Camera-type eye (tissue), 1 donor: ENCODE measurements at places on chromosomes 7 and 10. TPM values are rescaled to one million over a fixed set of nuclear protein-coding genes. Genes with fewer than 3 reads are reported as not detected.

Gene PIK3AP1
- 5.4 TPM for total RNA-seq

Gene PKD2L1
- total RNA-seq: 0.16 TPM

Gene ACTR3C
- 5.3 TPM for total RNA-seq

Gene VPS37D
- 14.6 TPM for total RNA-seq

Gene TFPI2
- 57.5 TPM for total RNA-seq

Gene LRRC4
- total RNA-seq: 4.6 TPM

Gene TWIST1
- 24.9 TPM for total RNA-seq

Gene FOXP2
- 109 TPM for total RNA-seq

Gene HTR5A
- 0.22 TPM for total RNA-seq

Gene NXPH1
- 1.6 TPM for total RNA-seq

Gene ELMO1
- total RNA-seq: 58.2 TPM

Gene LARP4B
- total RNA-seq: 54.6 TPM

Gene NSMCE4A
- 75.5 TPM for total RNA-seq

Gene FAM25G
- total RNA-seq: not detected

Gene THSD7A
- 46.4 TPM for total RNA-seq

Gene CYP2W1
- total RNA-seq: 14.5 TPM

Gene NKX1-2
- not detected for total RNA-seq

Gene SLC4A2
- total RNA-seq: 69.0 TPM

Gene MINDY3
- total RNA-seq: 65.4 TPM

Gene KEL
- 5.1 TPM for total RNA-seq

Gene RNF32
- total RNA-seq: 10.7 TPM

Gene PNLIPRP3
- not detected for total RNA-seq

Gene PGAM2
- 23.7 TPM for total RNA-seq

Gene GSAP
- total RNA-seq: 17.0 TPM

Gene TNS3
- total RNA-seq: 74.2 TPM

Gene CNNM2
- total RNA-seq: 29.4 TPM

Gene ZNF117
- 52.7 TPM for total RNA-seq

Gene FKBP6
- total RNA-seq: not detected

Gene DRGX
- 1.3 TPM for total RNA-seq

Gene LIPM
- not detected for total RNA-seq

Gene CYP2C19
- not detected for total RNA-seq

Gene DENND2A
- total RNA-seq: 54.6 TPM

Gene CUZD1
- total RNA-seq: 1.3 TPM

Gene STAG3
- total RNA-seq: 0.55 TPM

Gene GHRHR
- not detected for total RNA-seq

Gene AFAP1L2
- 19.6 TPM for total RNA-seq

Gene SHTN1
- 19.4 TPM for total RNA-seq

Gene AGR2
- total RNA-seq: 17.9 TPM

Gene CTNNA3
- 9.3 TPM for total RNA-seq

Gene ADCYAP1R1
- total RNA-seq: 8.5 TPM
